Central memory CD8-positive, alpha-beta T cell (primary cell): ENCODE measurements at places on chromosomes 5 and 9.
A peak's percentile ranks its signal among the peaks of the same experiment; 100 is the strongest.

- H3K27ac ChIP-seq, result no peak overlapping the region
- H3K27me3 ChIP-seq, result no peaks in the 10 kb centered on the region
Observed at GRCh38 chr9:36074870-36075532, 38.3 kb downstream of the RECK start.

DNA sequence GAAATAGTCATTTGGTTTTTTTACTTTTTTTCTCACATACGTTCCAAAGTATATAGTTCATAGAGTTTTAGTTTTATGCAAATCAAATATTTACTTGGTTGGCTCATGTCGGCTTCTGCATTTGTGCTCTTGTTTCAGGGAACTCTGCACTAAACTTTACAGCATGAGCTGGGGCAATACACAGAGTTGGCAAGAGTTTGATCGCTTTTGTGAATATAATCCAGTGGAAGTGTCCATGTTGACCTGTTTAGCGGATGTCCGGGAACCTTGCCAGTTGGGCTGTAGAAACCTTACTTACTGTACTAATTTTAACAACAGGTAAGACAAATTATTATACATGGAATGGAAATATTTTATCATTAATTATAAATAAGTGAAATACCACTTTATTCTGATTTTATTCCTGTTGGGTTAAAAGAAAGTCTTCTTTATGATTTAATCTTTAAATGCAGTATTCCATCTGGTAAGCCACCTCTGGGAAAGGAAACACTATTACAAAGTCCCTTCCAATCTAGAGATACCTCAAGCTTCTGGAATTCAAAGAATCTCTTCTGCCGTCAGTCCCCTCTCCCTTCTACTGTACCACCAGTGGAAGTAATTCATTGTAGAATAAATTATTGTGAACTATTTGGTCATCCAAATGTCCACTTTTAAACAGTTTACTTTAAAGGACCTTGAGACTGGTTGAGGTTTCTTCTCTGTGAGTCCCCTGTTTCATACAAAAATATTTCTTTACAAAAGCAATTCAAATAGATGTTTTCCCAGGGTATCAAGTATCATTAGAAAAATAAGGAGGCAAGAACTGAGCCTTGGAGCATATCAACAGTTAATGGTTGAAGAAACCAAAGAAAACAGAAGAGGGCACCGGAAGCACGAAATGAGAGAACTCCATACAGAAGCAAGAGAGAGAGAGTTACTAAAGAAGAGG, 45.2 kb upstream of the GLIPR2 start:
- peaks cover 5% of the 10 kb centered on the region for H3K36me3 ChIP-seq
- no peaks in the 10 kb centered on the region for H3K27me3 ChIP-seq
- peak overlapping the region; percentile 85 for H3K27ac ChIP-seq
- no peak for DNase-seq
- peak overlapping the region; percentile 0 for H3K4me3 ChIP-seq

GRCh38 chr5:160366230-160366629, 4.2 kb downstream of the C1QTNF2 start:
- peaks cover 10% of the 10 kb centered on the region for H3K4me1 ChIP-seq
- peaks cover 54% of the 10 kb centered on the region for H3K27me3 ChIP-seq
- no peaks in the 10 kb centered on the region for H3K36me3 ChIP-seq
- no peak overlapping the region for H3K4me3 ChIP-seq
- H3K27ac ChIP-seq, result no peak overlapping the region

DNA sequence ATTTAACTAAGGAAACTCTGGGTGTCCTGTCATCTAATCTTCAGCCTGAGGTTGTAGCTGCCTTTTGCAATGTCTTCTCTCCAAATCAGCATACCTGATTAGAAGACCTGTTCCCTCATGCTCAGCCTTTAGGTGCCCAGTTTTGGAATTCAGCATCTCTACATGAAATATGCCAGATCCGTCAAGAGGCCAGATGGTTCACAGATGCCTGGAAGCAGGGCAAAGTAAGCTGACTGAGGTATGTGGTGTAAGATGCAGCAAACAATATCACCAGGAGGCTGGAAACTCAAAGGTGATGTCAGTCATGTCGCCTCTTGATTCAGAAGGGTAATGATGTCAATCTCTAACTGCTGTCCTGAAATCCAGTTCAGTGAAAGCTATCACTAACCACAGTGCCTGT, 324.4 kb downstream of the PRELID2 start:
- no peak overlapping the region for H3K27ac ChIP-seq
- H3K4me1 ChIP-seq, result no peaks in the 10 kb centered on the region
- no peaks in the 10 kb centered on the region for H3K36me3 ChIP-seq
- DNase-seq, result no peak
- no peaks in the 10 kb centered on the region for H3K27me3 ChIP-seq
- H3K4me3 ChIP-seq, result no peak overlapping the region

DNA sequence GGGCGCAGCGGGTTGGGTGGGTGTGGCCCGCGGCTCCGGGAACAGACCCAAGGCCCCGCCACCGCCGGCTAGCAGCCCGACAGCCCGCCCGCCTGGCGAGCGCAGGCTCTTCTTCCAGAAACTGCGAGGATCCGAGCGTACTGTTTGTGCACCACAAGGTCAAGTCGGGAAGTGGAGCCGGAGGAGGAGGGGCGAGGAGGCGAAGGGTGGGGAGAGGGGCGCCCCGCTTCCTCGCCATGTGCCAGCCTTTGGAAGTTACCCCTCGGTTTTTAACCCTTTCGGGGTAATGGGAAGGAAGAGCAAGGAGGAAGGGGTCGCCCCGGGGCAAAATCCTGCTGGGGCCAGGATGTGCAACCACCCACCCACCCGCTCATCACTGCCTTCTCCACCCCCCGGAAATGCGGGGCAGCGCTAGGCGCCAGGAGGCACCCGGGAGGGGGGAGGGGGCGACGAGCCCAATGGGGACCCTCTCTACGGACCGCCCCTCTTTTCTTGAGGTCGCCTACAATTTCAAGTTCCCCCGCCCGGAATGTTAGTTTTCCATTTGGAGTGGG, 1.1 kb upstream of the JADE2 start:
- H3K36me3 ChIP-seq, result peaks cover 32% of the 10 kb centered on the region
- H3K4me1 ChIP-seq, result peaks cover 20% of the 10 kb centered on the region
- H3K27ac ChIP-seq, result peak overlapping the region; percentile 93
- H3K4me3 ChIP-seq, result peak overlapping the region; percentile 95

DNA sequence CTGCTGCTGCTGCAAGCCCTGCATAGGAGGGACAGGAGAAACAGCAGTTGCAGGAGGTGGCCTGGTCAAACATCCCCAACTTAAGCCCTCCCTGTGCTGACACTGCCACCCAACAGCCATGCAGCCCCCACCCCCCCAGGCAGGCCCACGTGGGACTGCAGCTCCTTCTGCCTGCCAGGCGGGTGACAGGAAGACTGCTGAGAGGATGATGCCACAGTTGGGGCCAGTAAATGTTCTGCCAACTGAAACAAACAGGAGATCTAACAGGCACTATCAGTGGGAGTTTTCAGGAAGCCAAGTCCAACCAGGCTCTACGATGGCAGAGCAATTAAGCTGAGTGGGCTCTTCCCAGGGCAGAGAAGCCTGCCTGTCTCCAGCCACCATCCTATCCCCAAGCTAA, 31.1 kb downstream of the DIRAS2 start:
- no peak overlapping the region for H3K4me3 ChIP-seq
- no peak for DNase-seq
- H3K36me3 ChIP-seq, result peaks cover 2% of the 10 kb centered on the region
- no peaks in the 10 kb centered on the region for H3K4me1 ChIP-seq
- peaks cover 47% of the 10 kb centered on the region for H3K27me3 ChIP-seq

GRCh38 chr5:78334811-78335210, 25.6 kb upstream of the SCAMP1 start:
- no peak for DNase-seq
- no peaks in the 10 kb centered on the region for H3K4me1 ChIP-seq
- H3K27ac ChIP-seq, result no peak overlapping the region
- H3K4me3 ChIP-seq, result no peak overlapping the region
- peaks cover 51% of the 10 kb centered on the region for H3K27me3 ChIP-seq

- peaks cover 18% of the 10 kb centered on the region for H3K36me3 ChIP-seq
- H3K4me1 ChIP-seq, result peaks cover 6% of the 10 kb centered on the region
- no peak for DNase-seq
- peak overlapping the region; percentile 41 for H3K27ac ChIP-seq
- no peak overlapping the region for H3K4me3 ChIP-seq
Observed at GRCh38 chr9:127828262-127829031, 25.8 kb downstream of the FPGS start.

GRCh38 chr5:23314827-23315226, 192.6 kb upstream of the PRDM9 start:
- no peaks in the 10 kb centered on the region for H3K4me1 ChIP-seq
- no peak for DNase-seq
- H3K27ac ChIP-seq, result no peak overlapping the region
- no peaks in the 10 kb centered on the region for H3K36me3 ChIP-seq
- H3K27me3 ChIP-seq, result no peaks in the 10 kb centered on the region
- no peak overlapping the region for H3K4me3 ChIP-seq

DNA sequence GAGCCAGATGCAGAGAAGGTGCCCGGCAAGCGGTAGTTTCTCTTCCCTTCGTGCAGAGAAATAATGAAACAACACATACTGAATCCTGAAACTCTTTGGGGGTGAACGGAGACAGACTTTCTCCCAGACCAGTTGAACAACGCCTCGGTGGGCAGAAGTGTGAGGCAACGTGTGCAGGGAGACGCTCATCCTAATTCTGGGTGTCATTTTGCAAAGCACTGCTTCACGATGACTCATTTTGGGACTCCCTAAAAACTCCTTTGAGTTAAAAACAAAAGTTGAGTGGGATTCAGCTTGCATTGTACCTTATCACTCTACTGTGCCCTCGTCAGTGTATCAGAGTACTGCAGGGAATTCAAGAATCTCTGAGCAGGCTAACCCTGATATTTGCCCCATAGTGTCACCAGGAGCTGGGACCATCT, 3.5 kb upstream of the NEK6 start:
- H3K4me1 ChIP-seq, result peaks cover 35% of the 10 kb centered on the region
- no peak overlapping the region for H3K27ac ChIP-seq
- DNase-seq, result no peak
- H3K4me3 ChIP-seq, result no peak overlapping the region
- H3K27me3 ChIP-seq, result no peaks in the 10 kb centered on the region
- H3K36me3 ChIP-seq, result peaks cover 3% of the 10 kb centered on the region

GRCh38 chr9:121930956-121931355, 162.2 kb downstream of the TTLL11 start:
- no peak overlapping the region for H3K27ac ChIP-seq
- H3K27me3 ChIP-seq, result no peaks in the 10 kb centered on the region
- H3K4me1 ChIP-seq, result no peaks in the 10 kb centered on the region
- no peak for DNase-seq
- H3K4me3 ChIP-seq, result no peak overlapping the region

DNA sequence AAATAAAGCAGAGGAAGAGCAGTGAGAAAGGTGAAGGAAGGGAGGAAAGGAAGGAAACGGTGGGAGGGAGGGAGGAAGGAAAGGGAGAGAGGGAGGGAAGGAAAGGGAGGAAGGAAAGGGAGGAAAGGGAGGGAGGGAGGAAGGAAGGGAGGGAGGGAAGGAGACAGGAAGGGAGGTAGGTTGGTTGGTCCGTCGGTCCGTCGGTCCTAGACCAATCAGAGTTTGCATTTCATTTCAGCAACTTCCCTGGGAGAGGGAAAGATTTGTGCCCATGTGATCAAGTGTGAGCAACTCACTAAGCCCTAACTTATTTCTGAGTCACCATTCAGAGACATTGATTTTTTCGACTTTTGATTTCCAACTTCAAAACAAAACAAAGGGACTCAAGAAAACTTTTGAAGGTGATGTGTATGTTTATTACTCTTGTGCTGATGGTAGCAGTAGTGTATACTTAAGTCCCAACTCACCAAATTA, 18.8 kb downstream of the NANS start:
- peaks cover 14% of the 10 kb centered on the region for H3K4me1 ChIP-seq
- H3K36me3 ChIP-seq, result peaks cover 24% of the 10 kb centered on the region
- peak overlapping the region; percentile 89 for H3K27ac ChIP-seq
- no peak overlapping the region for H3K4me3 ChIP-seq
- DNase-seq, result no peak

GRCh38 chr5:143536364-143536763, 132.9 kb upstream of the NR3C1 start:
- H3K27me3 ChIP-seq, result no peaks in the 10 kb centered on the region
- no peaks in the 10 kb centered on the region for H3K36me3 ChIP-seq
- H3K4me1 ChIP-seq, result no peaks in the 10 kb centered on the region
- no peak overlapping the region for H3K4me3 ChIP-seq

DNA sequence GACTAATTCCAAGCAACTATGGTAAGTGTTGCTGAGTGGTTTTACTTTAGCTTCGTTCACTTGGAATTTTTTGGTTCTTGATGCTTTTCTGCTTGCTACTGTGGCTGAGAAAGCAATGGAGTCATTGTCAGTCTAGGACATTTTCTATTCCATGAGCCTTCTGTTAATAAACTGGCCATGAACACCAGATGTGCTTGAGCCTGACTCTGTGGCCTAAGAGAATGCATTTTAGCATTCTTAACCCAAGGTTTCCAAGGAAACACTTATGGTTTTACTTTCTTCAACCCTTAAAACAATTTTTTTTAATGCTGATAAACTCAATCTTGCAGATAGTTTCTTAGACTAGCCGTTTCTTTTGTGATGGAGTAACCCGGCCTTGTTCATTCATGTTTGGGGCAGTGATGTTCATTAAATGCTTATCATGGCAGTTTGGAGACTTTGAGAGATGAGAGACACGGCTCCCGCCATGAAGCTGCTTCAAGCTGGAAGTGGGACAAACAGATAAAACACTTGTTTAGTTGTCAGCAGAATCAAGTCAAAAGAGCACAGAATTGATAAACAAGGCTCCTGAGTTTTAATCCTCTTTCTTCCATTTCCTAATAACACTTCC, 42.4 kb downstream of the OSTF1 start:
- H3K27me3 ChIP-seq, result no peaks in the 10 kb centered on the region
- H3K36me3 ChIP-seq, result peaks cover 38% of the 10 kb centered on the region
- DNase-seq, result no peak
